ENCODE measurements at places on chromosomes 3 and 15.
A peak's percentile ranks its signal among the peaks of the same experiment; 100 is the strongest.

DNA sequence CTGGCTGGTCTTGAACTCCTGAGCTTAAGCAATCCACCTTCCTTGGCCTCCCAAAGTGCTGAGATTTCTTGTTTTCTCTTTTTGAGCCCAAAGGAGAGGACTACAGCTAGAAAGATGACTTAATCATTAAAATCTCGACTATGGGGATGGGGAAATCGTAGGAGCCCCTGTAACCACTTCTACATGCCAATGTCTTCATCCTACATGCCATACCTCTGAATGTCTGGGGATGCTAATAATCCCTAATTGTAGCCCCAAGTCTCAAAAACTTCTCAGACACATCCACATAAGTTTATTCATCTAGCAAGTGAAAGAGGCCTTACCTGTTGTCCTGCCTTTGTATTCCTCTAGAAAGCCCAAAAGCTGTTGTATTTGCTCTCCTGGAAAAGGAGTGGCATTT is 3.7 kb upstream of the RHOV start:
- DNase-seq, result no peak

- no peak for DNase-seq
Observed at GRCh38 chr15:36175741-36176291, 403.6 kb upstream of the CDIN1 start.

GRCh38 chr3:52322466-52322865 is 6.3 kb downstream of the DNAH1 start:
- no peak for DNase-seq

- DNase-seq, result peak; percentile 91
Observed at GRCh38 chr15:87722941-87723691, 533.4 kb downstream of the NTRK3 start.

GRCh38 chr3:73502609-73503583 is 121.8 kb downstream of the PDZRN3 start:
- peak; percentile 75 for DNase-seq

DNA sequence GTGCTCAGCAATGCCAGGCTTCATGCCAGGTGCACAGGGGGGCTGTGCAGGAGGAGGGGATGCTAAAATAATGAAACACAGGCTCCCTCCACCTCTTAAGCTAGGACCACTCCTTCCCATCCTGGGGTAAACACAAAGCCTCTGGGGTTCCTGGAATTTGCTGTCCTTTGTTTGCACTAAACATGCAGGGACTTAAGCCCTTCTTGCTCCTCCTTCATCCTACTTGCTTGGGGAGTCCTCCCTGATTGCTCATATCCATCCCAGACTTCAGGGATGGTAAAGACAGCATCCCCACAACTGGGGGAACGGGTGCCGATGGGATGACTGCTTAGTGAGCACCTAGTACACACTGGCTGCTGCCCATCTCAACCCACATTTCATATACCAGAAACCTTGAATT is 5.1 kb downstream of the LINGO1 start:
- DNase-seq, result no peak

DNA sequence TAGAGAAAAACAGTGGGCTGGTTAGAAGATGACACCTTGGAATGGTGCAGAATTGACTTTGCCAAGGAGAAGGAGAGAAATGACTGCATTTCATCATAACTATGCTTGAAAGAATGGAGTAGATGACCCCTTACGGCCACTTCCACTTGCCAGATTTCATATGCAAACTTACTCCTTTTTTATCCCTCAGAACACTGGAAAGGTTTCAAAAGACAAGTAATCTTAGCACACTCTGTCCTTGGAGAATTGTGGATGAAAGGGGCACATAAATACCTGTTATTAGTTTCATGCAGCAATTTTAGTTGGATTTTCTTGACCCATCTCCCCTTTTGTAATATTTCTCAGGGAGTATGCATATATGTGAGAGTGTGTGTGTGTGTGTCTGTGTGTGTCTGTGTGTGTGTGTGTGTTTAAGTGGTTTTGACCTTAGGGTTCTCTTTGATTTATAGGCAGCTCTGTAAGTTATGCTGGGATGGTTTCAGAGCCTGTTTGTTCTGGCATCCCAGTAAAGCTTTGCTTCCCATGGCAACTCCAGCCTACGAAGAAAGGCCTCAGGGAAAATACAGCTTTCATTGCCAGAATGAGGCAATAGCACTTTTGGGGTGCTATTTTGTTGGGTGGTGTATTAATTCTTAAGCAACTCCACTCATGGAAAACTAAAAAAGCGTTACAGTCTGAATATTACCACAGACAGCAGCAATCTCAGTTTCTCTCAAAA is 122.2 kb upstream of the TP63 start:
- no peak for DNase-seq

DNA sequence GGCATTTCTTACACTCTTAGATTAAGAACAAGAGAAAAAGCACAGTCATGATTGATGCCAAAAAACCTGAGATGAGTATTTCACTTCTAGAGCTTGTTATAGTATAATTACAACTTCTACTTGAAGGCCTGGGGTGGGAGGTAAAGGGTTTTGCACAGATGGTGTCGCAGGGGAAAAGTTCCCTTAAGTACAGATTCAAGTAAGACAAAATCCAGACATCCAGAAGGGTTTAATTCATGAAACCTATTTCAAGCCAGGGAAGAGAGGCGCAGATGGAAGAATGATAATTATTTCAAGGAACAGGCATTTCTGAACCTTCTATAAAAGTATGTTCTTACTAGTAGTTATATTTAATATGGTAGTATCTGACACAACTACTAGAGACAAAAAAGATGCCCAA is 70.6 kb downstream of the TM4SF4 start:
- no peak for DNase-seq

- DNase-seq, result no peak
Observed at GRCh38 chr3:98917608-98918007, 16.1 kb upstream of the DCBLD2 start.

DNA sequence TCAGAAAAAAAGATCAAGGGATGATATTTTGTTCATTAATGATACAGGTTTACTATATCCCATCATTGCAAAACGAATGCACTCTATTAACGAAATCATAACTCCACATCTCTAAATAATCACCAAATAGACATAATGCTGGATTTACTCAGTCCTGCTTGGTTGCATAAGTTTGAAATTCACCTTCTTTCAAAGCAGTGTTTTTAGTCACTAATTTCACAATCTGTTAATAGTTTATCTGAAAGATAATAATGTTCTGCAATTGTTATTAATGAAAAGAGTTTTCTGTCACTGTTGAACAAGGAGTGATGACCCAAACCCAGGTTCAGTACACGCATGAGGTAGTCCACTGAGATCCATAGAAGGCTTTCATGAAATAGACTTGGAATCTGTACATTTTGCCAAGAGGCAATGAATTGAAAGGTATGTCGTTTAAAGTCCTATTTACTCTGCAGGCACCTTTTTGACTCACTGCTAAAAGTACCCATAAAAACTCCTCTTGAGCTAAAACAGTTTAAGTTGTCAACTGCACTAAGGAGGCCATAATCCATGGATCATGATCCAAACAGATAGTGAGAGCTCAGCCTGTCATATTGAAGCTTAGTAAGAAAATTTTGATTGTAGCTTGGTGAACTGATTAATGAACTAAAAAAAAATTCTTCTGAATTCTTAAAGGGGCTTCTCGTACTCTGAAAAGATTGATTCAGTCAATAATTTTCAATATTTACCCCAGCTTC is 75.6 kb upstream of the MBNL1 start:
- DNase-seq, result no peak

- DNase-seq, result no peak
Observed at GRCh38 chr3:182405759-182406158, 387.5 kb upstream of the ATP11B start.

- DNase-seq, result no peak
Observed at GRCh38 chr15:25688166-25688565, 175.0 kb downstream of the ATP10A start.

DNA sequence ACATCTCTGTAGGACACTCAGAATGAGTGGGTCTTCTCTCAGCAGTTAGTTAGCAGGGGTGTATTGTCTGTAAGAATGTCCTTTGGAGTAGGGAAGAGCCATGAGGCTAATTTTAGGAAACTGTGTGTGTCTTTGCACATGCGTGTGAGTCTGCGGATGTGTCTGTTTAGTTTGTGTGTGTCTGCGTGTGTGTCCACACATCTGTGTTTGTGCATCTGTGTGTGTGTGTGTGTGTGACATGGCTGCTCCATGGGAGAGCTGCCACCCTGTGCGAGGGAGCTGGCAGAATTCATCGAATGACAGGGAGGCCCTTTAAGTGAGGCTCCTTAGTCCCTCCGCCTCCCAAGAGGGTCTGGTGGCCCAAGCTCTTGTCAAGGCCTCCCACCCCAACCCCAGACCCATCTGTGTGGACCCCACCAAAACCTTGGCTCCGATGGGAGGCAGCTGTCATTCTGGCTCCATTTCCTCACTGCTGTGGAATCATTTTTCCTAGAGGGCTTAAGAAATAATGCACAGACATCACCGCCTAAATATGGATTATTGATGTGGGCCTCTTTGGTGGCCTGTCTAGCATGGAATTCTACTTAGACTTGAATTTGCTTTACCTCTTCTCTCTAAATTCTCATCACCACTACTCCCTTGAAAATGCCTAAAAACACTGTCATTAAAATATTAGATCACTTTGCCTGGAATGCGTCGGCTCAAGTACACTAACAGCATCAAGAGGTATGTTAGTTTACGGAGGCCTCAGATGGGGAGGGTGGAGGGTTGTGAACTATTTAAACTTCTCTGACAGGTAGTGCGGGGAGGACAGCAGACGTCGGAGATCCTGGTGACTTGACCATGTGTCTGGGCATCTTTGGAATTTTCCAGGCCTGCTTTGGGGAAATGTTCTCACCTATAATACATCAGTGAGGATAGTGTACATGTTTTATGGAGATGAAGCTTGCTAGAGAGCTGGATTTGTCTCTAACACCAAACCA is 9.4 kb downstream of the ESYT3 start:
- DNase-seq, result no peak

GRCh38 chr3:171356251-171356650 is 104.0 kb downstream of the TNIK start:
- no peak for DNase-seq

DNA sequence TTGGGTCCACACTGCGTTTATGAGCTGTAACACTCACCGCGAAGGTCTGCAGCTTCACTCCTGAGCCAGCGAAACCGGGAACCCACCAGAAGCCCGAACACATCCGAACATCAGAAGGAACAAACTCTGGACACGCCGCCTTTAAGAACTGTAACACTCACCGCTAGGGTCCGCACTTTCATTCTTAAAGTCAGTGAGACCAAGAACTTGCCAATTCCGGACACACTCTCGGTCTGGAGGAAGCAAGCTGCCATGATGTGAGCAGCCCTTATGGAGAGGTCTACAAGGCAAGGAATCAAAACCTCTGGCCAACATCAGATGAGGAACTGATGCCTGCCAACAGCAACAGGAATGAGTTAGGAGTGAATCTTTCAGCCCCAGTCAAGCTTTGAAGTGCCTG is 62.9 kb downstream of the SLC28A2 start:
- DNase-seq, result no peak

GRCh38 chr3:69716119-69716518 is 23.1 kb upstream of the MITF start:
- DNase-seq, result no peak

- DNase-seq, result peak; percentile 99
Observed at GRCh38 chr3:128726023-128727016, at the start of gene RAB7A. Gene RAB7A, plus strand, starts transcription at chr3:128726183. Its CDS starts 69,185 bp downstream, at chr3:128795368.

DNA sequence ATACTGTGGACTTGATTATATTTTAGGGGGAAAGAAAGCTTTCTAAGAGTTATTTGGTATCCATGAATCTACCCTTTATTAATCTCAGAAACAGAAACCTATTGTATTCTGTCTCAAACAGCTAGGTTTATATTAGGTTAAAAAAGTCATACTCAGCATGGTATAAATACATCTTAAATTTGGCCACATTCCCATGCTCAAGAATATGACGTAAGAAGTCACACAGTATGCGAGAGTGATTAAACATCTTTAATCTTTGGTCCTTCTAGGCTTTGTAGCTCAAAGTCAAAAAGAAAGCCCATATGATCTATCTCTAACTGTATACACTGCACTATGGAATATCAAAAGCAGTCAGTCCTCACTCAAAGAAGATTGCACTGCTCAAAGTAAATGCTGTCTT is 131.4 kb downstream of the EPHA3 start:
- DNase-seq, result no peak

- no peak for DNase-seq
Observed at GRCh38 chr3:66655671-66656070, 154.8 kb upstream of the LRIG1 start.

DNA sequence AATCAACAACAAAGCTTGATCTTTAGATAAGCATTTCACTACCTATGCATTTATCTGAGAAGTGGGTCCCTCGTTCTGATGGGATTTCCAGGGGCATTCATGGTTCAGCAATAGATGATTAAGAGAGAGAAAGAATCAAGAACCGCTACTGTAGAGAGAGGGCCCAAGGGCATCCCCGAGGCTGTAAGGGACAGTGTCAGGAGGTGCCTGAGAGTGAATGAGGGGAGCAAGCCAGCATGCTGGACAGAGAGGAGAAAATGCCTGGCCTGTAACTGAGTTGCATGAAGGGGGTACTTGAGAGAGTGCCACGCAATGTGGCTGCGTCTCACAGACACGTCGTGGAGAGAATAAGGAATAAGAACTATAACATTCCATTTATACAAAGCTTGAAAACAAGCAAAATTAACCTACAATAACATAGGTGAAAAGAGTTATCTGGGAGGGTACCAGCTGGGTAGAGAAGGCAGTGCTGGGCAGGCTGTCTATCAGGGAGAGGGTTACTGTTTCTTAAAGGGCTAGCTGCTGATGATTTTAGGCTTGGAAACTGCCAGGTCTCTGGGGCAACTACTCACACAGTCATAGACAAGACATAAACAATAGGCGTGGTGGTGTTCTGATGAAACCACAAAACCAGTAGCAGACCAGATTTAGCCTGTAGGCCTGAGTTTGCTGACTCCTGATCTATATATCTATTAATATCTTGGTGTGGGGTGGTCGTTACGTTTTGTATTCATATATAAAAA is 374.6 kb upstream of the CFAP20DC start:
- DNase-seq, result no peak

DNA sequence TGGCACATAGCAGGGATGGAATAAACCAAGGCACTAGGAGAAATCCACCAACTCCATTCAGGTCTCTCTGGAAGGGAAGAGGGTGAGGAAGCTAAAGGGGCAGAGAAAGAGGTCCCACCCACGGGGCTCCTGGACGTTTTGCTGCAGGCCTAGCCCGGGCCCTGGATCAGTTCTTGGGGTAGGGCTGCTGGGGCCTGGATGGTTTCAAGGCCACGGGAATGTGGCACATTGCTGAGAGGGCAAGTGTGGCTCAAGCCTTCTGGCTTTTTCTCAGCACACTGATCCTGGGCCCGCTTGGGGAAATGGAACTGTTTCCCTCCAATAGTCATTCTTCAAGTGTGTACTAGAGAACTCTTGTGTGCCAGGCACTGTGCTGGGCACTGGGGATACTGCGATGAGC is 24.0 kb downstream of the EPHB3 start:
- no peak for DNase-seq

- DNase-seq, result no peak
Observed at GRCh38 chr3:171206283-171206682, 179.8 kb upstream of the SLC2A2 start.

- DNase-seq, result no peak
Observed at GRCh38 chr3:25820366-25820765, 30.5 kb downstream of the OXSM start.

GRCh38 chr3:129441215-129441614 is 1.2 kb downstream of the IFT122 start:
- DNase-seq, result no peak
